ENCODE measurements at places on chromosomes 6 and 20.

- DNase-seq = no peak
Measured at GRCh38 chr6:167530951-167531350, 206.1 kb downstream of the TTLL2 start.

GRCh38 chr6:364609-365540, 26.7 kb upstream of the IRF4 start:
- DNase-seq = no peak

- no peak for DNase-seq
Measured at GRCh38 chr6:51152594-51152993, 333.9 kb downstream of the TFAP2B start.

GRCh38 chr6:152532556-152533422, 104.4 kb downstream of the SYNE1 start:
- DNase-seq = no peak
